ENCODE measurements at places on chromosomes 2 and 18.
A peak's percentile ranks its signal among the peaks of the same experiment; 100 is the strongest.

GRCh38 chr18:48312066-48312465 lies 97.1 kb downstream of the ZBTB7C start:
- no peak for DNase-seq

DNA sequence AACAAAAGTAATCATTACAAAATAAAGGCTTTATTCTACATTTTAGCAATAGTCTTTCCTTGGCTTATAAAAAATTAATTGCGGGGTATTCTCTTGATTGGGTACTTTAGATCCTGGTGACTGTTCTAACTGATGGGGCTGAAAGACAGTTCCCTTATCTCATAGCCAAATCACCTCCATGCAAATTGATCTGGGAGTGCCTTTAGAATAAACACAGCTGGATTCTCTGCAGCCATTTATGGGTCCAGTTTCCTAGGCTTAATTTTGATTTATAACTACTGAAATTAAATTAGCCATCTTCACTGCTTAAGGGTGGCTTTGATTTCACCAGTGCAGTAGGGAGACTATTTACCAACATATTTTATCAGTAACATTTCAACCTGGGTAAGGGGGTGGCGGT lies 337.1 kb downstream of the NRXN1 start:
- no peak for DNase-seq

- no peak for DNase-seq
Measured at GRCh38 chr2:120709608-120710041, 26.0 kb upstream of the GLI2 start.

GRCh38 chr18:48842259-48843061 lies 108.3 kb downstream of the SMAD7 start:
- DNase-seq = no peak

DNA sequence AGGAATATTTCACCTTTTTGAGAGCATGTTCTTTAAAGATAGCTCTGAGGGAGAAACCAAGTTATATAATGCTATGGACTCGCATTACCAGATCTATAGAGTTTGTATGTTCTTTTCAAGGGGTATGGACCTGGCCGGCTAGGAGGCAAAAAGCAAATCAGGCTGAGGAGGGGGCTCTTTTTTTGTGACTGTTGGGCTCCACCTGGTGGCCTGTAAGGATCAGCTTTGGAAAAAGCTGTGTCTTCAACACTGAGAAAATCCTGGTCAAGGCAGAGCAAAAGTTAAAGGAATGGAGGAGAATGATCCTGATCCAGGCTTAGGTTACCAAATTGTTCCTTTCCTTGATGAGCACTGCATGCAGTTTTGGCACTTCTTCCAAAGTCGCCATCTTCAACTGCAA lies 180.5 kb downstream of the DIS3L2 start:
- DNase-seq = peak; percentile 28

DNA sequence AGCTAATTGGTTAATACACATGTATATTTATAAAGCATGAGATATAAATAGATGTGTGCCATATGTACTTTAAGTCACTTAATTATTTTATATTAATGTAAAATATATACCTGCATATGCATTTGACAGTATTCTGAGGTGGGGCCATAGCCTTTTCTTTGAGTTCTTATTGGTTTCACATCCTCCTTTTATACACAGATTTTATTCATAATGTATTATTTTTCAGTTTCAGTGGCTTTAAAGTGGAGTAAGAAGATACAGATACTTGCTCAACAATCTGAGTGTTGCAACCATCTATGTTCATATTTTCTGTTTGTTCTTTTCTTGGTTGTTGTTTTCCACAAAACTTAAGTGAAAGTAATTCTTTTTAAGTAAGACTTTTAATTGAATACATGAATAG lies 436.5 kb downstream of the RND3 start:
- no peak for DNase-seq

DNA sequence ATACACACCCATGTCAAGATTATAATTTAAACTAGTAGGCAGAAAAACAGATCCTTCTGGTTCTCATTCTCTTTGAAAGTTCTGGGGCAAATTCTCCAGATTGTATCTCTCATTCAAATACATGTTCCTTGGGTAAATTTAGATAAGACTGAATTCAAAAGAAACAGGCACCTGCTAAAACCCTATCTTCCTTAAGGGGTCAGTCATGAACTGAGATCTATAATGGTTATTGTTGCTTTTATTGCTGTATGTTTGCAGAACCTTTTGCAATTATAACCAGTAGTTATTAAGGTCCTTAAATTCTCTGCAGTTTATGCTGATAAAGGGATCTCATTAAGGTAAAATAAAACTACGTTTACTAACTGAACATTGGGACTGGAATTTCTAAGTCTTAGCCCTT lies 83.5 kb downstream of the MYO5B start:
- no peak for DNase-seq

DNA sequence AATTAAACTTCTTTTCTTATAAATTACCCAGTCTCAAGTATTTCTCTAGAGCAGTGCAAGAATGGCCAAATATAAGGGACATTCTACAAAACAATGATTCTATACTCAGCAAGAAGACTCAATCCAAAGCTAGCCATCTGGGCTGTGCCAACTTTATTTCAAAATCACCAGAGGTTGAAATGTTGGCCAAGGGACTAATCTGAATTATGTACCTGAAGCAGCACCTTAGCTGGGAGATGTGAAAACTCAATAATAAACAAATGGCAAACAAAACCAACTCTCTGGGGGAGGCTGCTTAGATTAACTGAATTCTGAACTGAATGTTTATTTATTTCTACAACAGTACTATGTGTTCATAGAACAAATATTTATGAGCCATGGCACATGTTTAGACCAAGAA lies 251.3 kb downstream of the RDH14 start:
- no peak for DNase-seq

DNA sequence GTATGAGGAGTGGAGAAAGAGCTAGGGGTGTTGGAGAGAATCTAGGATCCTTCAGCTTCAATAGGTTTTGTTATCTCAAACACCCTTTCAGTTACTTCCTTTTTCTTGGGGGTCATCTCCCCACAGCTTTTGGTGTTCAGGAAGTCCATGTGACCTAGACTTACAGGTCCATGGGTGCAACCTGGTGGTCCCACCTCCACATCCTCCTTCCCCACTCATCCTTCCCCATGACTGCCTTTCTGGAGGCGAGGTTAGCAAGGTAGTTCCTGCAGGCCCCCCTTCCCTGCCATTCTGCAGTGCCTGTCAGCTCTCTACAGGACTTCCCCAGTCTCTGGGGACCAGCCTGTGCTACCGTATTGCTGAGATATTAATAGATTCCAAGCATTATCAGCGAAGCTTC lies 107.6 kb downstream of the TMEM17 start:
- no peak for DNase-seq

DNA sequence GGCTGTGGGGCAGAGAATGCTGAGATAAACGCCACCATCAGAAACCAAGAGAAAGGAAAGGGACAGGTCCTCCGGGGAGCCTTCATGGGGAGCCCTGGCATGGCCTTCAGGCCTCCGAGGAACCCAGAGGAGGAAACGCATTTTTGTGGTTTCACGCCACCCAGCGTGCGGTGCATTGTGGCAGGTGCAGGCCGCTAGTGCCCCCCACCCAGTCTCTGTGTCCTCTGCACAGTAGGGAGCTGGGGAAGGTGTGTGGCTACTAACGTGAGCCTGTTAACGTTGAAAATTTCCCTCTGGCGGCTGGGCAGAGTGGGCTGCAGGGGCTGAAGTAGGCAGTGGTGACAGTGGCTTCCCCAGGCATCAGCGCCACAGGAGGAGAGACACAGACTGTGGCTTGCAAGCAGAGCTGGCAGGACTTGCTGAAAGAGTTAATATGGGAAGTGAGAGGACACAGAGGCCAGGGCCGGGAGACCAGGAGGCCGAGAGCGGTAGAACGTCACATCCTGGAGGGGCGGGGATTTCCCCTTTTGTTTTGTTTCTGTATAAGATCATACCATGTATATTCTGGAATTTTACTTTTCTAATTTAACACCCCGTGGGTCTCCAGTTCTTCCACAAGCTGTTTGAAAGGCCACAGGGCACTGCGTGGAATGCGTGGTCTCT lies 166.9 kb downstream of the GBX2 start:
- no peak for DNase-seq

DNA sequence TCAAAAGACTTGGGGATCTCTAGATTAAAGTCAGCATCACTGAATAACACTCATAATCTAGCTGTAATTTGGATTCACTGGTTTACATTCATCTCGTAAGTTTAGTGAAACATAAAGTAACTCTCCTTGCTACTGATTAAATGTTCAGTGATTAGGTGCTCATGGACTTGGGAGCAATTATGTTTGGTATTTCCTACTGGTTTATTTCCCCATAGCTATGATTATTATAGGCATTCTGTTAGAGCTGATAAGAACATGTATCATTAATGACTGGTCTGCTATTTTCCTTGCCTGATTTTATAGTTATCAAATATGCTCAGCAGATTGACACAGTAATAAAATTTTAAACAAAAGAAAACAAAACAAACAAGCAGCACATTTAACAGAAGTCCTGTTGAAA lies 334.7 kb upstream of the SLC8A1 start:
- no peak for DNase-seq

- DNase-seq = no peak
Measured at GRCh38 chr2:86364894-86365293, 27.5 kb upstream of the REEP1 start.

- no peak for DNase-seq
Measured at GRCh38 chr2:133360190-133360589, 208.1 kb downstream of the NCKAP5 start.
